B cell (primary cell): ENCODE measurements at places on chromosomes 16 and 17.

- DNase-seq: no peak
These were observed 89.3 kb upstream of the CHMP6 start for GRCh38 chr17:80902197-80902962.

GRCh38 chr16:54171626-54172537 lies 114.7 kb downstream of the IRX3 start:
- no peak for DNase-seq

DNA sequence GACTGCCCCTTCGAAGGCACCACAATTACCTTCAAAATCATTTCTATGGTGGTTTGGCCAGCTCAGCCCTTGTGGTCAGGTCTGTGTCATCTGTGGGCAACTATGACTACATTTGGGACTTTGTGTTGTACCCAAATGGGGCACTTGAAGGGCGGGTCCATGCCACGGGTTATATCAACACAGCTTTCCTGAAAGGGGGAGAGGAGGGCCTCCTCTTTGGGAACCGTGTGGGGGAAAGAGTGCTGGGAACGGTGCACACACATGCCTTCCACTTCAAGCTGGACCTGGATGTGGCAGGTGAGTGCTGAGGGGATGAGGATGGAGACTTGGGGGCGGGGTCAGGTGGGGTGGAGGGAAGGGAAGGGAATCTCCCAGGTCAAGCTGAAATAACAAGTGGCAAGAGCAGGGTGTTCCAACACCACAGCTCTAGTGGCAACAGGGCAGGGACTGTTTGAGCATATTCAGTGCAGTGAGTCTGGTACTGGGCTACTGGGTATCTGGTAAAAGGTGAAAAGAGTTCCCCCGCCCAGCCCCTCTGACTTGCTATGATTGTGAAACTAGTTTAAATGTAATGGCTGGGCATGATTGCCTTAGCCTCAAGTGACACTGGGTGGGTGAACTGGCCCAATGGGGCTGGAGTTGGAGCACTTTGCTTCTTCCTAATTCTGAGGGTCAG lies 1.7 kb downstream of the AOC2 start:
- DNase-seq: no peak

DNA sequence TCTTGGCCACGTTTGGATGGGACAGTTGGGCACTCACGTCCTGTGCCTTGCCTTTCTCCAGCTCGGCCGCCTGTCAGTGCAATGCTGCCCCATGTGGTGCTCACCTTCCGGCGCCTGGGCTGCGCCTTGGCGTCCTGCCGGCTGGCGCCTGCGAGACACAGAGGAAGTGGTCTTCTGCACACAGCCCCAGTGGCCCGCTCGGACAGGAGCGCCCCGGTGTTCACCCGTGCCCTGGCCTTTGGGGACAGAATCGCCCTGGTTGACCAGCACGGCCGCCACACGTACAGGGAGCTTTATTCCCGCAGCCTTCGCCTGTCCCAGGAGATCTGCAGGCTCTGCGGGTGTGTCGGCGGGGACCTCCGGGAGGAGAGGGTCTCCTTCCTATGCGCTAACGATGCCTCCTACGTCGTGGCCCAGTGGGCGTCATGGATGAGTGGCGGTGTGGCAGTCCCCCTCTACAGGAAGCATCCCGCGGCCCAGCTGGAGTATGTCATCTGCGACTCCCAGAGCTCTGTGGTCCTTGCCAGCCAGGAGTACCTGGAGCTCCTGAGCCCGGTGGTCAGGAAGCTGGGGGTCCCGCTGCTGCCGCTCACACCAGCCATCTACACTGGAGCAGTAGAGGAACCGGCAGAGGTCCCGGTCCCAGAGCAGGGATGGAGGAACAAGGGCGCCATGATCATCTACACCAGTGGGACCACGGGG lies 7.1 kb downstream of the ACSF3 start:
- DNase-seq: no peak

DNA sequence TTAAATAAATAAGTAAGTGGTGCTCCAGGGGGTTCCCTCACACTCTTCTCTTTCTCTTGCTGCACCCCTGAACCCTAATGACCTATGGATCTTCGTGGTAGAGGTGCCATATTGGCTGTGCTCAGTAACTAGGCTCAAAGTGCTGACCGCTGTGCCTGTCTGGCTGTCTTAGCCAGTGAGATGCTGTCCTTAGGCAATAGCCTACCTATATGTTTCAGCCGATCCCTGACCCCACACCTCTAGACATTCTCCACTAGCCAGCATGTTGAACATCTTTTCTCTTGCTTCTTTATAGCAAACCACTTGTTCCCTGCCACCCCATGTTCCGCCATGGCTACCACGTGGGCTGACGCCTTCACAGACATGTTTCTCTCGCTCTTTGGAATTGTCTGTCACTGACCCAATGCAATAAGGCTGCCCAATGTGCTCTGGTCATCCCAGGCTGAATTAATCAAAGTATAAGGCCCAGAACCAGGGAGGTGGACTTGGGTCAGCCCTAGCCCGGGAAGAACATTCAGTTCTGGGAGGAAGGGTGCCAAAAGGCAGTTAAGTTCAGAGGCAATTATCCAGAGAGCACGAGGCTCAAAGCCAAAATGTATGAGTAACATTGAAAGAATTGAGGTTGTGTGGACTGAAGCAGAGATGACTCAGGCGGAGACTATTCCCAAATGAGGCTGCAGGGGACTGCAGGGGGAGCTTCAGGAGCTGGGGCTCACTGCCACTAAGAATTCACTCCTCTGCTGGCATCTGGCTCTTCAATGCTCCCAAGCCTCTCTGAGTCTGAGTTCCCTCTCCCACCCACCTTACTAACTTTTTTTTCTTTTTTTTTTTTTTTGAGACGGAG lies 28.7 kb upstream of the TNRC6A start:
- DNase-seq: no peak

DNA sequence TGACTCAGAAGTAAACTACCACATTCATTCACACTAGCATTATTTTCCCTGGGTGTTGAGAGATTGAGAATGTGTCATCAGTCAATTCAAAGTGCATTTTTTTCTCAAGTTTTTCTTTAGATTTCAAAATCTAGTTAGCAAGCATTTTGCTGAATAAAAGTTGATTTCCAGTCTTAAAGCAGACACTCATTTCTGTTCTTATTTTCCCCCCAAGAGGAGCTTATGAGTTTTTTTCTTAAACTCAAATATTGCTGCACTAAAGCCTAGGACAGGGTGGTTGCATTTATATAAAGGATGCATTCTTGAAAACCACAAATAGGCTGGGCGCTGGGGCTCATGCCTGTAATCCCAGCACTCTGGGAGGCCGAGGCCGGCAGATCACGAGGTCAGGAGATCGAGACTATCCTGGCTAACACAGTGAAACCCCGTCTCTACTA lies 15.3 kb downstream of the CDH3 start:
- DNase-seq: no peak

DNA sequence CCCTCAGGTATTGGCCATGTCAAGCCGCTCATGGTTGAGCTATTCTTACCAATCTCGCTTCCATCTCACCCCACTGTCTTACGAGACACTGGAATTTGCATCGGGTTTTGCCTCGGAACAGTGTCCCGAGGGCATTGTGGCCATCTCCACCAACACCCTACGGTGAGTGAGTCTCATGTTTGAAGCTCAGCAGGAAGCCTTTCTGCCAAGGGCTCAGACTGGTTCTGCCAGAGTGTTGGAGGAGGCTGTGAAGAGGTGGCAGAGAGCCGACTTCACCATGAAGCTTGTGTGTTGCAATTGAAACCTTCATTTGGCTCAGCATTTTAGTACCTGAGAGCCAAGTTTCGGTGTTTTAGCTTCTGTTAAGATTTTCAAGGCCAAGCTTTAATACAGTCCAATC lies 38.0 kb downstream of the SF3B3 start:
- DNase-seq: no peak

DNA sequence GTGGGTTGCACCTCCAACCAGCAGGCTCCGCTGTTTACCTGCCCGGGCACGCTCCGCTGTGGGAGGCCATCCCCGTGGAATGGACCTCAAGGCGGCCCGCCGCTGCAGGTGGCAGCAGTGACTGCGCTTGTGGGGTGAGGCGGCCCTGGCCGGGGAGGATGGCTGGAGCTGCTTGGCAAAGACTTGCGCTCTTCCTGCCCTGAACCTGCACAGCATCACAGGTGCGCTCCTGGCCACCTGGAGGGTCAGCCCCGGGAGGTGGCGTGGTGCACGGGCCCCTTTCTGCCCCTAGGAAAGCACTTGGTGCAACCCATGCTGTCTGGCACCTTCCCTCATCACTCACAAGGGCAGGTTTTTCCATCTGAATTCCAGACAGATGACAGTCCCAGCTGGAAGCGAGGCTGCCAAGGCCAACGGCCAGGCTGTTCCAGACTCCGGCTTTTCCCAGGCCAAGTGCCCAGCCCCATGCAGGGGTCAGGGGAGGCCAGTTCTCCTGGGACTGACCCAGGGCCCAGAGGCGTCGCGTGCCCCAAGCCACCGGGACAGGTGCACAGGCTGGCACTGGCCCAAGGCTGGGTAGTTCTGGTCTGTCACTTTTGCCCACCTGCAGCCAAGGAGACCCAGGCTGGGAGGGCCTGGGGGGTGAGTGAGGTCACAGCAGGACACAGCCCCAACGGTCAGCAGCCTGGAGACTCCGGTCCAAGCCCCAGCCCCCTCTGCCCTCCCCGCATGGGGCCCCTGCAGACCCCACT lies 13.3 kb downstream of the UTS2R start:
- no peak for DNase-seq

- no peak for DNase-seq
These were observed 7.5 kb downstream of the SEC14L1 start for GRCh38 chr17:77148077-77148939.

GRCh38 chr17:46194393-46195216 lies 1.4 kb upstream of the KANSL1 start:
- peak; percentile 85 for DNase-seq

GRCh38 chr17:83026311-83026811 lies 53.0 kb upstream of the METRNL start:
- DNase-seq: no peak

DNA sequence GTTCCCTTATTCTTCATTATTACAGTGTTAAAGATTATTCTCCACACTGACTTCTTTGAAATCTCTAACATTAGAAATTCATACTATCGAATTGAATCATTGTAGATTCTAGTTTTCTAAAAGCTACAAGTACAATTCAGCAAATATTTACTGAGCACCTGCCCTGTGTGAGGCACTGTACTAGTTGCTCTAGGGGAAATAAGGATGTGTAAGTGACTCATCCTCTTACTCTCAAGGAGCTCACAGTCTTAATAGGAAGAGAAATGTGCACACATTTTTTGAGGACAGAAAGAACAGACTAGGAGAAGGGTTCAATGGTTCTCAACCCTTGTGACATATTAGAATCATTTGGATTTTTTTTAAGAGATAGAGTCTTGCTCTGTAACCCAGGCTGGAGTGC lies 7.7 kb upstream of the SLFN12L start:
- no peak for DNase-seq

- no peak for DNase-seq
These were observed 298.6 kb upstream of the PSMD7 start for GRCh38 chr16:73997971-73998370.

- DNase-seq: no peak
These were observed 152.4 kb downstream of the ABCC12 start for GRCh38 chr16:48003206-48003907.

- DNase-seq: no peak
These were observed 59.5 kb downstream of the RPTOR start for GRCh38 chr17:80604009-80604669.

GRCh38 chr16:48535369-48535787 lies 74.6 kb downstream of the N4BP1 start:
- DNase-seq: no peak

- no peak for DNase-seq
These were observed 16.6 kb downstream of the UBALD2 start for GRCh38 chr17:76281573-76282371.

- no peak for DNase-seq
These were observed 96.3 kb downstream of the NDEL1 start for GRCh38 chr17:8532021-8532420.

GRCh38 chr16:3467921-3468320 lies 24.4 kb downstream of the NAA60 start:
- DNase-seq: no peak

DNA sequence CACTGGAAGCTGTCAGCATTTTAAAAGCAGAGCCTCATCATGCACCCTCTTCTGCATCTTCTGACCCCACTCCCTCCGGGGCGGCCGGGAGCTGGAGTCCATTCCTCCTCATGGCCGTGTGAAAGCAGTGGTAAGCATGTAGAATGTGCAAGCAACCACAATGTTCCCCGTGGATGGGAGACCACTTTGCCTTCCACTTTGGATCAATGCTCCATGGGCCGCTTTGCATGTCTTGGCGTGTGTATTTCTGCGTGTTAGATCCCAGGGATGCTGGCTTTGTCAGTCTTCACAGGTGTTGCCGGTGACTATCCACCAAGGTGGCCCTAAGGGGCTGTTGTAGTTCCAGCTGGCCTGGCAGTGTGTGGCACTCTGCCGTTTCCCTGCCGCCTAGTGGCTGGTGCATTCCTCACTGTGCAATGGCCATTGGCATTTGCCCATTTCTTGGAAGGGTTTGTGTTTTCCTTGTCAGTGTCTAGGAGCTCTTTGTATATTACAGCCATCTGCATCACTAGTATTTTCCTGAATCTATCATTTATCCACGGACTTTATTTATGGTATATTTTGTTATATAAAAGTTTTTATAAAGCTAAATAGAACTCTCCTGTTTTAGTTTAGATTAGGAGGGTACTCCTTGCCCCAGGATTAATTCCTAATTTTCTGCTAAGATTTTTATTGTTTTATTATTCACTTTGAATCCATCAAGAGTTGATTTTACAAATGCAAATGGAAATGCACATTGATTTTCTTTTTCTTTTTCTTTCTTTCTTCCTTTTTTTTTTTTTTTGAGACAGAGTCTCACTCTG lies 5.8 kb upstream of the ALDH3A1 start:
- DNase-seq: no peak

DNA sequence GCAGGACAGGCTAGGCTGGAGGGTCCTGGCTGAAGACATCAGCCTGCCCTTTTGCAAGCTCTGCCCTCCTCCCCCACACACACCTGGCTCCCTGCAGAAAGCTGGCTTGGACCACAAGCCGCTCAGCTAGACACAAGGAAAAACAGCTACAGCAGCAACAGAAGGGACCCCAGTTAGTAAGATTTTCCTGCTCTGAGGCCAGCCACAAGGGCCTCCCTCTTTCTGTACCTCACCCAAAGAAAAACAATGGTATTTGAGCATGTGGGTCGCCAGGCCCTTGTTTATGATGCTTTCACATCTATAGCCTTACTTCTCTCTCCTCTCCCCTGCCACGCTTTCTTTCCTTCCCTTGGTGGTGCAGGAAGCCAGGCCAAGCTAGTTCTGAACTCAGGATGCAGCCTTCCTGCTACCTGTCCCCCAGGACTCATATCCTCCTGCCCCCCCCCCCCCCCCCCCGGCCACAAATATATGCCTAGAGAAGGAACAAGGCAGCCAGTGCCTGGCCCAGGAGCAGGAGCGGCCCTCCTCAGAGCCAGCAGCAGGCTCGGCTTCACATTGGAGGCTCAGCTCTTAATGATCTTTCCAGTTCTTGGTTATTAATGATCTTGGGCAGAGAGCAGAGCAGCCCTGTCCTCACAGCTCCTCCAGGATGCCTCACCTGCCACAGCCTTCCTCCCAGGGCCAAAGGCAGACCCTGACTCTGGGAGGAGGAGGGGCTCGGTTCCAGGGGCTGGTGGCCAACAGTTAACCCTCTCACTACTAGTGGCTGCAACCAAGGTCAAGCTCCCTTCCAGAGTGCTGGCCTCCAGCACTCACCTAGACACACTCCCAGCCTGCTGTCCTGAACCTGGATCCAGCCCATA lies 19.5 kb downstream of the GRIN2C start:
- no peak for DNase-seq

- DNase-seq: no peak
These were observed 198.7 kb downstream of the KCNJ2 start for GRCh38 chr17:70368011-70368410.
